ENCODE measurements at places on chromosomes 6 and 20.

- no peak for DNase-seq
Observed at GRCh38 chr6:157758516-157759023, 64.5 kb upstream of the SNX9 start.

GRCh38 chr20:63254606-63255384 lies 532 bp upstream of the NKAIN4 start:
- no peak for DNase-seq

DNA sequence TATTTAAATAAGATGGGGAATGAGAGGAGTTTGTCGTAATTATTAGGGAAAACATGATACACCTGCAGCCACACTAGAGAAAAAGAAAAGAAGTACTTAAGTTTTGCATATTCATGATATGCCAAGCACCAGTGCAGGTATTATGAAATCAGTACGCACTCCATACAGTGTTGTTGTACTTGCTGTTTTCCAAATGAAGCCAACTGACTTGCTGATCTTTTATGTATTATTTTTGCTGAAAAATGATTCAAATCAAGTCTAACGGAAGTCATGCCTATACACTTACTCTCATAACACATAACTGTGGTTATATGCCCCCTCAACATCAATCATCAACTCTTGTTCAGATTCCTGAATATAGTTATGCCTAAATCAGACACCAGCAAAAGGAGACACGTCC lies 584.9 kb upstream of the EYS start:
- no peak for DNase-seq

DNA sequence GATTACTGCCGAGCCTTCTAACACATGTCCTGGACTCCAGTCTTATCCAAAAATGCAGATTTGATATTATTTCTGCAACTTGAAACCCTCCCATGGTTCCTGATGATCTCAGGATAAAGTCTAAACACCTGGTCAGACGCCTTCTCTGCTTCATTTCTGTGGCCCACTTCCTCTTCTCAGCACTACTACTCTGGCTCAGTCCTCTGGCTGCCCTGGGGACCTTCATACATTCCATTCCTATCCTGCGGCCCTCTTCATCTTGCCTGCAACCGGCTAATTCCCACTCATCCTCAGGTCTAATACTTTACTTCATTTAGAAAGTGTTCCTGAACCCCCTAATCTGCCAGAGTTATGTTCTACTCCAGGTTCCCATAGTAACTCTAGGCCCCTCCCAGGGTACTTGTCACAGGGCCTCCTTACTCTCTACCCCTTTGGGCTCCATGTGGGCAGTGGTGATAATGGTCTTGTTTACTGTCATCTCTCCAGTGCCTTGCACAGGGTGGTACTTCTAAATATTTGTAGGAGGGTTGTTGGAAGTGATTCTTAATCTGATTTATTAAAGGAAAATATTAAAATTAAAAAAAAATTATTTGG lies 18.9 kb downstream of the MAN1A1 start:
- no peak for DNase-seq

DNA sequence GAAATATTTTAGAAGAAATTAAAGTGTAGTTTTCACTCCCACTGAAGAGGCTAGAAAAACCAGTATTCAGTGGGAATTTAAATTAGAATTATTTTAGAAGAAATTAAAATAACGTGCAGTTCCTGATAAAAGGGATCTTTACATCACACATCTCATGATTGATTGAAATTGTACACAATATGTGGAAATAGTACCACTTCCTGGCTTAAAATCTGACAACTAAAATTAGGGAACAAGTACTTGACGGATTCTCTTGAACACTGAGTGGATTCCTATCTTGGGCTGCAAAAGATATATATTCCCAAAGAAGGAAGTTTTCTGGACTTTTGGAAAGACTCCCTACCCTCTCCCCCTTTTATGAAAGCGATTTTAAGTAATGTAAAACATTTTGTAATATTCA lies 14.6 kb upstream of the MTCL3 start:
- DNase-seq = no peak

DNA sequence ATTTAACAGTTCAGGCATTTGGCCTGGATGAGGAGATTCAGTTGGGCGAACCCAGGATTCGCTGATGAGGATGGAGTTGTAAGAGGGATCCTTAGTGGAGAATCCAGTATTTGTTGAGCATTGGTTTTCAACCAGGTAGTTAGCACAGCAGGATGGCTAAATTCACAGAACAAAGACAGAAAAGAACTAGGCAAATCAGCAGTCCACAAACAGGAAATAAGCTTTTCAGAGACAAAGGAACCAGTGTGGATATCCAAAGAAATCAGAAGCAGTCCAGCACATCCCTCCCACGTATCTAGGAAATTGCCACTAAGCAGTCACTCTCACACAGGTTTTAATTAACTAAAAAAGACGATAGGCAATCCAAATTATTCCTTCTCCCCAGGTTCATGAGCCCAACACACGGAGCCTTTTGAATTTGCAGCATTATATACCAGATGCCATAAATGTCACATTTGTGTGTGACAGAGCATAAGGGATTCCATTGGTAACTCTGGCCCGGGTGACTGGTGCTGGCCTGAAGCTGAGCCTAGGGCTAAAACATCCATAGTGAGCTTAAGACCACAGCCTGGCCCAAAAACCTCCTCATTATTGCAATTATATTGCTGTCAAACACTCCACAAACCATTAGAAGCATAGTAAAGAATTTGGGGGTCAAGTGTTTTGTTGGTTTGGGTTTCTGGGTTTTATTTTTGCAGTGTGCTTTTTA lies 131.5 kb downstream of the SOBP start:
- no peak for DNase-seq

- DNase-seq = no peak
Observed at GRCh38 chr6:64254558-64254957, 619.0 kb downstream of the PHF3 start.

DNA sequence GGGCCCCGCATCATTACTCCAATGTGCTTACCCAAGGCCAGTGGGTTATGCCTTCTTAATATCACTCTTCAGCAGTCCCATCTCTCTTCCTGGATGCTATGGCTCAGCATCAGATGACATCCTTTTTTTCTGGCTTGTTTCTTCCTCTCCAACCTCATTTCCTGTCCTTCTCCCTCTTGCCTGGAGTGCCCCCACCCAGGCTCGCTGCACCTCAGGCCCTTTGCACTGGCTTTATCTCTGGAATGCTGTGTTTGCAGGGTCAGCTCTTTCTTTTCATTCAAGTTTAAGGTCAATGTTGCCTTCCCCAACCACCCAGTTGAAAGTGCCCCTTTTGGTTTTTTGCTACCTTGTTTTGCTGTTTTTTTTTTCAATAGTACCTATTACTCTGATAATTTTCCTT lies 36.7 kb downstream of the CD40 start:
- DNase-seq = no peak

- no peak for DNase-seq
Observed at GRCh38 chr6:168713839-168714238, 272.9 kb downstream of the SMOC2 start.

- no peak for DNase-seq
Observed at GRCh38 chr6:123805921-123806320, 2.3 kb downstream of the NKAIN2 start.

DNA sequence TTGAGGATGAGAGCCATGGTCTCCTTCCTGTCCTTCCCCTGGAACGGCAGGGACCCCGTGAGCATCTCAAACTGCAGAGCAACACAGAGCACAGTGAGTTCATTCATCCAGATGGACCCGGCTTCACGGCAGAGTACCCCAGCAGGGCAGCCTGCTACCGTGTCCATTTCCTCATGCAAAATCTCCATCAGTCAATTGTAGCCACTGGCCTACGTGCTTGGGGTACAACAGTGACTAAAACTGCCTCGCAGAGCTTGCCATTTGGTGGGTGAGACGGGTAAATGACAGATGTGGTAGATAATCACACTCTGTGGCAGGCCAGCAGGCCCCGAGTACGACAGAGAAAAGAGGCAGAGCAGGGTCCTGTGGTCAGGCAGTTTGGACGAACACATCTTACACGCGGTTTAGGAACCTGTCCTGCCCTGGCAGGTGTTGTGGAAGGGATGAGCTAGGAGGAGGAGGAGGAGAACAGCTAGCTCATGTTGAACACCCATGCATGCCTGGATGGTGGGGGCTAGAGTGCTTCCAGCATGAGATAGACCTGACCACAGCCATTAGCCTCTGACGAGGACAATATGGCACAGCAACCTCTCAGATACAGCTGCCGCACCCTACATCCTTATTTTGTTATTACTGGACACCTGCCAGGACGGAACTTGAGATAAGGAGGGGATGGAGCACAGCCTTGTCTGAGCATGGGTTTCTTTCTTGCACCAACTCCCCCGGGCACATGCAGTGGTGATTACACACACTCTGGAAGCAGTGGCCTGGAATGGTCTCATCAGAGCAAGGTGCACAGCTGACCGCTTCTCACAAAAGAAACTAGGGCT lies 95.6 kb downstream of the RAMACL start:
- DNase-seq = no peak

GRCh38 chr6:42817907-42818306 lies 36.1 kb downstream of the BICRAL start:
- DNase-seq = no peak

DNA sequence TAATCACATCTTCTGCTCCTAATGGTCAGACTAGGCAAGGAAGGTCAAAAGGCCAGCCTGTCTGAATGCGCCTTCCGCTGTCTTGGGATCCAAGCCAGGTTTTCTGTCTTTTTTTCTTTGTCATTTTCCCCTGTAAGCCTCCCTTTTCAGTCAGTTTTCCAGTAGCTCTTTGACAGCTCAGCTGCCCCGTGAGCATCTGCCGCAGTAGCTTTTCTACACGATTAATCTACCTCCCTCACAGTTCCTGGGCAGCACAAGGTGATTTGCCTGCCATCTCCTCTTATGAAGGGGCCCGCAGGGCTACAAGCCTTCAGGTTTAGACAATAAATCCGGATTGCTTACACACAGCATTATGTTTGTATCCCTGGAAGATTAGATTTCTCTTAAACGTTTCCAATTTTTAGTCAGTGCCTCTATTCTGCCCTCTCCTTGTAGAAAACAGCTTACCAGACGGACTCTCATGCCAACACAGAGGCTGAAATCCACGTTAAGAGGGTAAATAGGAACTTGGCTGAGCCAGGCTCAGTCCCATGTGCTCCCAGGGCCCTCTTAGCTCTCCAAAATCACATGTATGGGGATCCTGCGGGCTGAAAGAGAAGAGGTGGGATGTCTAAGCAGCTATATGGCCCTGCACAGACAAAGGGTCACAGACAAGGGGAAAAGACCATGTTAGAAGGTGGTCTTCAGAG lies 77.2 kb downstream of the LY86 start:
- no peak for DNase-seq

GRCh38 chr20:44593751-44594150 lies 11.4 kb downstream of the PKIG start:
- DNase-seq = no peak

DNA sequence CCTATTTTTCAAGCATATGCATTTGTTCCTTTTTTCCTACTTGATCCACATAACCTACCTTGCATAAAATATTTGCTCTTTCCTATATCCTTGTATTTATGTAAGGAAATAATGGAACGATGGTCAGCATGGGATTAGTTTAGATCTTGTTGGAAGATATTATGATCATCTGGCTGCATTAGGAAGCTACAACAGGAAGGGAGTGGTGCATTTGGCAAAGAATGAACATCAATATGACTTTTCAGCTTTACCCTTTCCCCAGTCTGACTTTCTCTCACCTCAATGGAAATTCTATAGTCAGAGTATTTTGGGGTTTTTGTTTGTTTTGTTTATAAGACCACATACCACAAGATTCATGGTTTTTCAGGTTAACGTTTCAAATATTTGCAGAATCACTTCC lies 66.0 kb downstream of the HS3ST5 start:
- DNase-seq = no peak

- no peak for DNase-seq
Observed at GRCh38 chr20:48456366-48457192, 371.2 kb downstream of the PREX1 start.

- DNase-seq = no peak
Observed at GRCh38 chr20:52402514-52402913, 210.9 kb upstream of the ZFP64 start.

DNA sequence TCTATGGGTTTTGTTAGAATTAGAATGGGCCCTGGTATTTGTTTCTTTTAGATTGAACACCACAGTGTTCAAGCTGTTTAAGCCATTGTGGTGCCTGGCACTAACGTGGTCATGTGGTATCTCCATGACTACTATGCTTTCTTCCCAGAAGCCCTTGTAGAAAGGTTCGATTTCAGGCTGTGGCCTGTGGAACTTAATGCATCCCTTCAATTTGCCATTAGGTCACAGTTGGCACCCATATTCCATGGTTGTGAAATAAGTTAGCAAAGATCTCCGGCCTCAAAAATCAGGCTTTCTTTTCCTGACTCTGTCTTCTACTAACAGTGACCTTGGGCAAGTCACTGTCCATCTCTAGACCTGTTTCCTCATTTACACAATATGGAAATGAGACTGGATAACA lies 31.3 kb upstream of the AAR2 start:
- DNase-seq = no peak

- DNase-seq = no peak
Observed at GRCh38 chr6:98124171-98124570, 710.2 kb upstream of the POU3F2 start.

- no peak for DNase-seq
Observed at GRCh38 chr6:56572788-56573471, 69.8 kb downstream of the DST start.

GRCh38 chr20:37943033-37943432 lies 40.1 kb downstream of the VSTM2L start:
- DNase-seq = no peak
